ENCODE measurements at places on chromosomes 11 and 22. TPM values are rescaled to one million over a fixed set of nuclear protein-coding genes. Genes with fewer than 3 reads are reported as not detected.
A peak's percentile ranks its signal among the peaks of the same experiment; 100 is the strongest.

GRCh38 chr11:2536440-2536989, 91.7 kb downstream of the KCNQ1 start:
- no peak for DNase-seq

The LRRC32 gene
- total RNA-seq: 43.5 TPM

- peak; percentile 54 for DNase-seq
Observed at GRCh38 chr22:45008751-45009605, 827 bp downstream of the PHF21B start.

- DNase-seq: no peak
Observed at GRCh38 chr11:122816761-122817520, 21.4 kb upstream of the CRTAM start.

DNA sequence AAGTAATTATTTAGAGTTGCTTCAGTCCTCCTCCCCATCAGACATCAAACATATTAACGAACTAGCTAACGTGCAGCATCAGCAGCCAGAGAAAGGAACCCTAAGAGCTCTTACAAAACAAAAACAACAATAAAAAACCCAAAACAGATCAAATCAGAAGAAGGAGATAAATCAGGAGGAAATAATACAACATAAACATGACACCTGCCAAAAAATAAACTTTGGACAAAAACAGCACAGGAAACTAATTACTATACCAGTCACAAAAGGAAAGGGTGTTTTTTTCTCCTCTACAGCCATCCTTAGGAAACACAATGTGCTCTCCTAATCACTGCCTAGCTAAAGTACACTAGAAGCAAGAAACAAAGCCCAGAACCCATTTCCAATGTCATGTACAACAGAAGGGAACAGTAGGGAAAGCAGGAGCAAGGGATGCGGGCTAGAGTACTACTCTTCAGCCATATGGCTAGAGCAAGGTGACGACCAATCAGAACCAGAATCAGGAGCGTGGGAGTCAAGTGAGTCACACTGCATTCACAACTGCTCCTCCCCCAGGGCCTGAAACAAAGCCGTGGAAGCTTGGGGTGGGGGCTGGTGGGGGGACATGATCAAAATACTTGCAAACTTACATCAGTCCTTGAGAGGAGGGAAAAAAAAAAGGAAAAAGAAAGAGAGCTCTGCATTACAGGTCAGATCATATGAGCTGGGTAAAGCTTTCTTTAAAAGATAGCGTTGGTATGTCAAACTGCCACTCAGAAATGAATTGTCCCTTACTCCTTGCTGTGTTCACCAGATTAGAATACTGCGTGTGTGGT, 60.4 kb downstream of the LARGE2 start:
- DNase-seq: no peak

All from Karpas-422 (cell line).